ENCODE measurements at places on chromosomes 7 and 10. TPM values are rescaled to one million over a fixed set of nuclear protein-coding genes. Genes with fewer than 3 reads are reported as not detected.

DNA sequence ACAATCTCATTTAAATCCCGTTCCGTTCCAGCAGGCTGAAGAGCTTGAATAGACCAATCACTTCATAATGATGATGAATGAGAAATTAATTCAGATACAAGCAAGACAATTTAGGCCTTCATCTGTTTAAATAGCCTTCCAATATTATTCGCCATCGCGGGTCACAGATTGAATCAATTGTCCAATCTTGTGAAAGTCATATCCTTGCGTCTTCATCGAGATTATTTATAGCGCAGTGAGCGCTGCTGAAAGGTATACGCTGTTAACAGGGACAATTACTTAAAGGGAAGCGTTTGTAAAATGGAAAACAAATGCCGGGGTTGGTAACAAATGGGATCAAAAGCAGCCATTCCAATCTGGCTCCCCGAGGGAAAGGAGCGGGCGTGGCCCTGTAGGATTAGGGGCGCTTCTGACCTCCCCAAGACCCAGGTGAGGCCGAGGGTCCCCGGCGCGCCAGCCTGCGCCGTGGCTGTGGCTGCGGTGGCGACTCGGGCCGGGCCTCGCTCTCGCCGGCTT lies 8.6 kb downstream of the EVX1 start:
- DNase-seq: no peak

DNA sequence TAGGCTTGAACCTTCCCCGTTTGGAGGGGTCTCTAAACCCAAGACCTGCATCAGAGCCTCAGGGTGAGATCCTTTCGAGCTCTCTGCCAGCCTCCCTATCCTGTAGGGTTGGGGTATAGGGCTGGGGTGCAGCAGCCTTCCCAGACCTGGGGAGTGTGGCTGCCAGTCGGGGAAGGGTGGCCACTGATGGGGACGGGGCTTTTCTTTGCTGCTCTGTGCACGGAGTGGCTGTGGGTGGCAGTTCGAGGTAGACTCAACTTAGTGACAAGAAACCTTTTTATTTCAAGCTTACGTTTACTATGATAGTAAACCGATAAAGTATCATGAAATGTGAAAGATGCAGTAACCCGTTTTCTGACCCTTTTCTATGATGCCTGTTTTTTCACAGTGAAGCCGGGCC lies 13.0 kb downstream of the ZNF316 start:
- no peak for DNase-seq

GRCh38 chr10:33459602-33460001 lies 125.1 kb upstream of the NRP1 start:
- DNase-seq: no peak

SHH gene
- total RNA-seq: 28.3 TPM

GRCh38 chr10:100670828-100671479 lies 74.4 kb upstream of the PAX2 start:
- no peak for DNase-seq

- no peak for DNase-seq
Measured at GRCh38 chr10:58778966-58779365, 266.3 kb downstream of the BICC1 start.

Data from type B pancreatic cell (in vitro differentiated cells).